ENCODE measurements at places on chromosomes 11 and 22.

GRCh38 chr22:16777284-16777924 lies 47.8 kb downstream of the XKR3 start:
- no peak for DNase-seq

- DNase-seq, result no peak
These were observed 19.4 kb downstream of the NFAM1 start for GRCh38 chr22:42412744-42413333.

GRCh38 chr11:66919923-66920322 lies 38.3 kb downstream of the PC start:
- no peak for DNase-seq

DNA sequence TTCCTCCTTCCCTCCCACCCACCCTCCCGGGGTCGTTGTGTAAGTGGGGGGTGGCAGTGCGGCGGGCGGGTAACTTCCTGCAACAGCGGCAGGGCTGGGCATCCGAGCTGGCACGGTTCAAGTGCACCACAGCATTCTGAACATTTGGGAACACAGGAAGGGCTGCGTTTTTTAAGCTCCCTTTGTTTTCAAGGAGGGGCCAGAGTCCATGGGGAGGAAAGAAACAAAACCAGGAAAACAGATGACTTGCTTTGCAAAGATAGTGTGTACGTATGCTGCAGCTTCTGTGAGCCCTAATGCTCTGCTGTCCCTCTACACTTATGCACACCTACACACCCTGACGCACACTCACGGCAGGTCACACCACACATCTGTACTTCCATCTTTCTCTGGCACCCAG lies 152.5 kb downstream of the FBXO7 start:
- DNase-seq, result no peak

- DNase-seq, result no peak
These were observed 154.3 kb upstream of the B3GAT1 start for GRCh38 chr11:134566311-134566710.

- DNase-seq, result no peak
These were observed 23.8 kb downstream of the DIXDC1 start for GRCh38 chr11:111960916-111961315.

DNA sequence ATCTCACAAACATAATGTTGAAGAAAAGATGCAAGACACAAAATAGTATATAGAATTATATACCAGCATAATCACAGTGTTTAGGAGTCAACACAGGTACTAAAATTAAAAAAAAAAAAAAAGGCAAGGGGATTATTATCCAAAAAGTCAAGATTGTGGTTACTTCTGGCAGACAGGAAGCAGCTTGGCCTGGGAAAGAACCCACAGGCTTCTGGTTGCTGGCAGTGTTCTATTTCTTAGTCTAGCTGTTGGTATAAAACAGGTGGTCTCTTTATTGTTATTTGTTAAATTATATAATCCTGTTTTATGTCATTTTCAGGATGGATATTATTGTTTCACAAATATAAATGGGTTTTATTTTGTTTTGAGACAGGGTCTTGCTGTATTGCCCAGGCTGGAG lies 54.0 kb downstream of the C11orf58 start:
- DNase-seq, result no peak

DNA sequence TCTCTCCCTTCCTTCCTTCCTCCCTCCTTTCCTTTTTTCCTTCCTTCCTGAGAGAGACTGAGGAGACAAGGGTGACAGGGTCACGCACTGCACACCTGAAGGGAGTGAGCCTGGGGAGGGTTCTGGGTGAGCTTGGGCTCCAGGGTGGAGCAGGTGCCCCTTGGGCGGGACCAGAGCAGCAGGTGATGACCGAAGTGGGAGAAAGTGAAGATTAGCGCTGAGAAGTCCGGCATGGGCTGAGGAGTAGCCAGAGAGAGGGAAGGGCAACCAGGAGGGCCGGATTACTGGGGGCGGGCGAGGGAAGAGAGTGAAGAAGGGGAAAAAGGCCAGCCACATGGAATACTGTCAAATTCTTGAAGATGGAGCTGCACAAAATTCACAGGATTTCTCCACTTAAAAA lies 99.2 kb upstream of the LMO1 start:
- DNase-seq, result no peak
